WTC11 (cell line): ENCODE measurements at places on chromosomes 1 and 21. TPM values are rescaled to one million over a fixed set of nuclear protein-coding genes. Genes with fewer than 3 reads are reported as not detected.

Gene TBX19
- 1.2 to 1.3 TPM (median 1.2 TPM) in 3 replicates for total RNA-seq

DNA sequence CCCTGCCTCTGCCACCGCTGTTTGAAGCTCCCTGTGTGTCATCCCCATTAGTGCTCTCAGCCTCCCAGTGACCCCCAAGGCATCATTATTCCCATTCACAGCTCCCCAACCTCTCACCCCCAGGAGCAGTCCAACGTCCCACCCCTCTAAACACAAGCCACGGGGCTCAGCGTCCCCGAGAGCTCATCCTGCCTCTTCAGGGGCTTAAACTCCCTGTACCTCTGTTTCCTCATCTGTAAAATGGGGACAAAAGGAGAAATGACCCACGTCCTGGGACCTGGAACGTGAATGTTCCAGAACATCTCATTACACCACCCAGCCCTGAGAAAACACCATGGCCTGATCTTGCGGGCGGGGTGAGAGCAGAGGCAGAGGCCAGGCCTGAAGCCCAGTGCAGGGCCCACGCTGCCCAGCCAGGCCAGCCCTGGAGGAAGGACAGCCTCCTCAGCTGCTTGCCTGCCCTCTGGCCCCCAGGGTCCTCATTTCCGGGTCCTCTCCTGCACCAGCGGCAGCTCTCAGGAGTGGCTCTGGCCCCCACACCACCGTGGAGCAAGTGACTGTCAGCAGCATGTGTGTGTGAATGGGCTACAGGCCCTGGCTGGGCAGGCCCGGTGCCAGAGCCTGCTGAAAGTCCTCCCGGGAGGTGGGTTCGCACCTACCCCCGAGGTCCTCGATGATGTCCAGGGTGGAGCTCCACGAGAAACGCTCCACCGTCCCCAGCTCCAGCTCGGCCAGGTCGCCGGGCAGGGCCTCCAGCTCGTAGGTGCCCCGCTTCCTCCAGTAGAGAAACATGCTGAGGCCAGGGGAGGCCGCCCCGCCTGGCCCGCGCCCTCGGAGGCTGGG is 14.1 kb upstream of the PLEKHG5 start:
- H3K4me1 ChIP-seq = no peaks in the 10 kb centered on the region
- DNase-seq = no peak
- no peak overlapping the region for H3K27ac ChIP-seq

DNA sequence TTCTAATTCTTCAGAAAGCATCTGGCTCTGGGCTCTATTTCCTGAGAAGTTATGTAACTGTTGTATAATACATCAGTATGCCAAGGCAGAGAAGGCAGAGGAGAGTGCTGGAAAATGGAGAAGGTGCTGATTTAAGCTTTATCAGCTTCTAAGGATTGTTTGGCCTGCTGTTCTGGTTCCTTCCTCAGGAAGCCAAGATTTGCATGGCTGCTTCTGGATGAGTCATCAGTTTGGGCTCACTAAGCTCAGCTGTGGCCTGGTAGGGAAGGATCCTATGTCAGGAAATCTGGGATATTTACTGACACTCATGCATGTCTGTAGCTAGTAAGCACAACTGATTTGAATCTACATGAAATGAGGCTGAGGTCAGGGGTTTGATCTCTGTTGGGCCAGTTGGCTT is 73.2 kb upstream of the ADGRL4 start:
- H3K36me3 ChIP-seq = 0 out of 2 replicates have a peak, but pooled peaks cover 2% of the 10 kb centered on the region
- peaks cover 11% of the 10 kb centered on the region for H3K4me1 ChIP-seq
- H3K27ac ChIP-seq = peak overlapping the region; percentile 70
- peak; percentile 15 for DNase-seq
- H3K27me3 ChIP-seq = no peaks in the 10 kb centered on the region
- H3K4me3 ChIP-seq = no peak overlapping the region

DNA sequence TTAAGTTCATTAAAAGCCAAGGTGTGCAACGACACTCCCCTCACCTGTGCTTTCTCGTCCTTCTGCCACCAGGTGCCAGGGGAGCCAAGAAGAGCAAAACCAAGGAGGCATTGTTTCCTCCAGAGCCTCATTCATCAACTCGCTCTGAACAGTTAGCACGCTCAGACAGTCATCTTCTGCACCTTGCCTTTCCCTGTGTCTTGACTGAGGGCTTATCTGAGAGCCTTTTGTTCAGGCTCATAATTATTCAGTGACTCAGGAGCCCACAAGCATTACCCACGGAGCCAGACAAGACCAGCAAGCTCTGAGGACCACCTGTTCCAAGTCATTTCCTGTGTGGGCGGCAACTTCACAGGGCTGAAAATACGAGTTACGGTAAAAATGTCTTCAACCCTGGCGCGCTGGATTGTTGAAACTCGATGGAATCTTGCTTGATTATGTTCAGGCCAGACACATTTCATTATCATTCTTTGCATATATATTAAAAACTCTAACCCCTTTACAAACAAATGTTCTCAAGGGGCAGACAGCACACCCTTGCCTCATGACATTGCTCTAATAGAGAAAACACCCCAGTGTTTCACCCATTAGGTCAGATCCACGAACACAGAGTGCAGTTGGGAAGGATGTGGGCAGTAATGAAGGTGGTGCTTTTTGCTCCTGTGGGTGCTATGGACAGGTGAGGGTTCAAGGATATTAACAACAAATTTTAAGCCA is 89.7 kb upstream of the RUNX1 start:
- peaks cover 16% of the 10 kb centered on the region for H3K4me1 ChIP-seq
- H3K4me3 ChIP-seq = no peak overlapping the region
- no peaks in the 10 kb centered on the region for H3K27me3 ChIP-seq
- DNase-seq = no peak
- no peak overlapping the region for H3K27ac ChIP-seq
